Stimulated activated CD4-positive, alpha-beta T cell treated with anti-CD3 and anti-CD28 coated beads, Interleukin-15, amount 100 ng/mL, for 24 hours (primary cell): ENCODE measurements at places on chromosomes 4 and X.

DNA sequence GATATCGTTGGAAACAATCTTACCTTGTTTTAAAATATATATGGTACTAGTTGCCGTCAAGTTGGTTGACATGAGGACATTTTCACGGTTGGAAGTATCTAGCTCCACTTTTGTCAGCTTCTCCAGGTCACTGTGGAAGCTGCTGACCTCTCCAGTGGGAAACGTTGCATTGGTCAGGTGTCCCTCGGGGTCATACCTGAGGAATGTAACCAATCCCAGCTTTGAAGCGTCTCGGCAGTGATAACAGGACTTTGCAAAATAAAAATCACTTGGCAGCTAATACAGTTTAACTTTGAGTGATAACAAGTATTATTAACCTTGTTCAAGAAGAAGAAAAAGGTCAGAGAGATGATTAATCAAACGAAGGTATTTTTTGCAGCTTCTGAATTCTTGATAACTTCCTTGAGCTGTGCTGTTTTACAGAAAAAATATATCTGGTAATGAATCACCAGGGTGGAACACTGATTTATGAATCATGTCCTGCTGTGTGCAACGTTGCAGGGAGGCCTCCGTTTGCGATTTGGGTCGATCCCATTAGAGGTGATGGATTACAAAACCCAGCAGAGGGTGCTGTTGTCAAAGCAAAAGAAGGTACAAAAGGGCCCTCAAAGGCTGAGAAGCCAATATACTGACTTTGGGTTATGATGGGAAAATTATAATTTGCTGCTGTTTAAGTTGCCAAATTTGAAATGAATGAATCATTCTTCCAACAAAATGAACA, 60.1 kb downstream of the SH2D1A start:
- DNase-seq, result peak; percentile 70

DNA sequence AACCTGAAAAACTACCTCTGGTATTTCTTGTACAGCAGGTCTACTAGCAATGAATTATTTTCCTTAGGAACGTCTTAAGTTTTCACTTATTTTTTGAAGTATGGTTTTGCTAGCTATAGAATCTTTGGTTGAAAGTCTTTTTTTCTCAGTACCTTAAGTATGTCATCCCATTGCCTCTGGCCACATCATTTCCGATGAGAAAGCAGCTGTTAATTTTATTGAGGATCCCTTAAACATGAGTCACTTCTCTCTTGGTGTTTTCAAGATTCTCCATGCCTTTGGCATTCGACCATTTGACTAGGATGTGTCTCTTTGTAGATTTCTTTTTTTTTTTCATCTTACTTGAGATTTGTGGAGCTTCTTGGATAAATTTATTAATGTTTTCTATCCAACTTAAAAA, 803.8 kb upstream of the AMOT start:
- DNase-seq, result no peak

DNA sequence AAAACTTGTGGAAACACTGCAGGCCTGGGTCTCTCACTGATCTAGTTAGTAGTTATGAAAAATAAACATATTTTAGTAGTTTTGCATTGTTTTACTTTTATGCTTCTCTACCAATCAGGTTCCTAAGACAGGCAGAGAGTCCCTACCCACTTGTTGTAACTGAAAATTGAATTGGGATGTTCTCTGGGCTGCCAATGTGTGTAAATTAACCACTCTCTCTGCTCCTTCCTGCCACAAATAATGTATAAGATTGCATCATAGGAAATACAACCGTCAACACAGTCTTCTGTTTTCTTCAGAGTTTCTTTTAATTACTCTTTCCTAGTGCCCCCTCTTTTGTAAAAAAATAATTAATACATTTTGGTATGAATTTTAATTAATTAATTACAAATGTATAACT, 677.3 kb downstream of the FSTL5 start:
- no peak for DNase-seq

DNA sequence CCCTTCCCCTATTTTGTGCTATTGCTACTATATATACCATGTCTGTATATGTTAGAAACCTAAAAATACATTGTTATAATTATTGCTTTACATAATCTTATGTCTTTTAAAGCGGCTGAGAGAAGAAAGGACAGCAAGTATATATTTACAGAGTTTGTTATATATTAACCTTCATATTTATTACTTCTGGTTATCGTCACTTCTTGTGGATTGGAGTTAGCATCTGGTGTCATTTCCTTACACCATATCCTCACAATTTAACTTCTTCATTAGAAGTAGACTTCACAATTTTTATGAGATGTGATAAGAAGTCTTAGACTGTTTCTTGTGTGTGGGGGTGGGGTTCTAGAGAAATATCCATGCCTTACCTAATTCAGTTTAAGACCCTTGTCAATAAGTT, 123.1 kb downstream of the ATXN3L start:
- no peak for DNase-seq
